ENCODE measurements at places on chromosomes 6 and 20.

DNA sequence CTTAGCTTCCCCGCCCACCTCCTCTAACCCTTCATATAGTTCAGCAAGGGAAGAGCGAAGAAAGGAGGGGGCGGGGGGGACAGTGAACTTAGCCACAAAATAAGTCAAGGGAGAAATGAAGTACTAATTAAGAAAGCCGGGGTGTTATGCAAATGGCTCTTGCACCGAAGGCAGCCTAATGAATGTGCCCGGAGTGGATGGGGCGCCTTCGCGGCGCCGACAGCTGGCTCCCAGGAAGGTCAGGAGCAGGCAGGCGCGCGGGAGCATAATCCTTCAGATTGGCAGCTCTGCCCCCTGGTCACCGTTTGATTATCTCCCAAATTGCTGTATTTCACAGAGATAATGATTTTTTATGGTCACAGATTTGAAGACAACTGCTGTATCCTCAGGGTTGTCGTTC is 395.1 kb downstream of the TFAP2B start:
- DNase-seq = no peak

DNA sequence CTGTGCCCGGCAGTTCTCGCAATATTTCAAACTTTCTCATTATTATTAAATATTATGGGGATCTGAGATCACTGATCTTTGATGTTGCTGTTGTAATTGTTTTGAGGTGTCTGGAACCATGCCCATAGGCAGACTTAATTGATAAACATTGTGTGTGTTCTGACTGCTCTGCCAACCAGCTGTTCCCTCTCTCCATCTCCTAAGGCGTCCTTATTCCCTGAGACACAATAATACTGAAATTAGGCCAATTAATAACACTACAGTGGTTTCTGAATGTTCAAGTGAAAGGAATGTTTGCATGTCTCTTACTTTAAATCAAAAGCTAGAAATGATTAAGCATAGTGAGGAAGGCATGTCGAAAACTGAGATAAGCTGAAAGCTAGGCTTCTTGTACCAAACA is 7.6 kb downstream of the MAPK14 start:
- DNase-seq = no peak

DNA sequence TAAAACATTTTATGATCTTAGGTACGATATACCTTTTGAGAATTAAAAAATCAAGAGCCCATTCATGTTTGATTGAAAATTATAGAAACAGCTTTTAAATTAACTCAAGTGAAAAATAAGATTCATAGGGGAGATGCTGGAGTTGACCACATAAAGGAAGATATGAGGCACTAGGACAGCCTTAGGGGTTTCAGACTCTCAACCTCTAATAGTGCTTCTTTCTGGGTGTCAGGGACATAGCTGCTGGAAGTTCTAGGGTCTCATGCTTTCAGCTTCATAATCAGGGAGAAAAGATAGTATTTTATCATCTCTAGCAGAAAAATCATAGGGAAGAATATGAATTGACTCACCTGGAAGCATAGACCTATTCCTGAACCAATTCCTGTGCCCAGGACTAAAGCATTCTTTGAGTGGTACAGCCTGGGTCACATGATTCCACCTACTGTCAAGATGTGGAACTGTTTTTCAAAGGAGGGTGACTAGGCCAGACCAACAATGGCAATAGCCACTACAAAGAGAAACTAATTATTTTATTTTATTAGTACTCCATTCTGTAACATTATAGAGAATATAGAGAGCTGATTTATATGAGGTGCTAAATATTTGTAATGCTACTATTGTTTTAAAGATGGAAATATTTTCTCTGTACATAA is 27.8 kb upstream of the CENPW start:
- no peak for DNase-seq

DNA sequence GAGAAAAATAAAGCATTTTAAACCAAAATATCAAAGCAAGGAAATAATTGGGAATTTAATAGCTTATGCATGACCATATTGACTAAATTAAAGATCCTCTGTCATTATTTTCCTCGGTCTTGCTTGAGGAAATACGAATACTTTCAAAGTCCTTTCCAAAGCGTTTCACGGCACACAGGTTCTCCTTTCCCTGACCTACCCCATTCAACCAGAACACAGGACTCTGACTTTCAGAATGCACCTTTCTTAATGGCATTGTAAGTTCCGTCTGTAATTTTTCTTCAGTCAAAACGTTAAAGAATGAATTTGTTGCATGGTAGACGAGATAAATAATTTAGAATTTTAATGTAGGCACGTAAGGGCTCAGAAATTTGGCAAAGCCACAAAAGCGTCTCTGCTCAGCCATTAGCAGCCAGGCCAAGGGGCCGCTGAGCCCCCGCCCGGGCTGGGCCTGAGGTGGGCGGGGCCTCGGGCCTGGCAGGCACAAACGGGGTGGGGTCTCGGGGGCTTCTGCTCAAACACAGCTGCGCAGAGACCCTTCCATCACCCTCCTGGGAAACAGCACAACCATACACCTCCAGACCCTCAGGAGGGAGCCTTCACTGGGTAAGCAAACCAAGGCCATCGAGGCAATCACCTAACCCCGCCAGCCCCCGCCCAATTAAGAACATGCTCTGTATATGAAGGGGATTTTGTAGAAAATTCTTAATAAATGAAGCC is 3.4 kb downstream of the NEDD9 start:
- no peak for DNase-seq

- DNase-seq = no peak
These were observed 72.7 kb downstream of the SOX4 start for GRCh38 chr6:21666201-21666691.

DNA sequence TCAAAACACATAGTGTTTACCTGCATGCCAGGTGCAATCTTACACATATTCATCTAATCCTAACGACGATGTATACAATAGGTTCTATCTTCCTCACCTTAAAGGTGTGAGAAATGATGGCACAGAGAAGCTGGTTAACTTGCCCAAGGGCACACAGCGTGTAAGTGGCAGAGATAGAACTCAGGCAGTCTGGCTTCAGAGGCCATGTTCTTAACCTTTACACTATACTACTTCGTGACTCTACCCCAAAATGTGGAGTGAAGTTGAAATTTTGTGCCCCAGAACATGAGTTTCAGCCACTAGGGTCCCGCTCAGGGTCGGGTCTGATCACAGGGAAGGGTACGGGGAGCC is 584 bp downstream of the VPS52 start:
- DNase-seq = no peak

GRCh38 chr20:63320041-63320511 is 27.1 kb downstream of the COL20A1 start:
- DNase-seq = no peak

GRCh38 chr6:41642090-41642959 is 4.1 kb downstream of the MDFI start:
- no peak for DNase-seq

- no peak for DNase-seq
These were observed 36.5 kb downstream of the SYTL3 start for GRCh38 chr6:158686311-158686710.

DNA sequence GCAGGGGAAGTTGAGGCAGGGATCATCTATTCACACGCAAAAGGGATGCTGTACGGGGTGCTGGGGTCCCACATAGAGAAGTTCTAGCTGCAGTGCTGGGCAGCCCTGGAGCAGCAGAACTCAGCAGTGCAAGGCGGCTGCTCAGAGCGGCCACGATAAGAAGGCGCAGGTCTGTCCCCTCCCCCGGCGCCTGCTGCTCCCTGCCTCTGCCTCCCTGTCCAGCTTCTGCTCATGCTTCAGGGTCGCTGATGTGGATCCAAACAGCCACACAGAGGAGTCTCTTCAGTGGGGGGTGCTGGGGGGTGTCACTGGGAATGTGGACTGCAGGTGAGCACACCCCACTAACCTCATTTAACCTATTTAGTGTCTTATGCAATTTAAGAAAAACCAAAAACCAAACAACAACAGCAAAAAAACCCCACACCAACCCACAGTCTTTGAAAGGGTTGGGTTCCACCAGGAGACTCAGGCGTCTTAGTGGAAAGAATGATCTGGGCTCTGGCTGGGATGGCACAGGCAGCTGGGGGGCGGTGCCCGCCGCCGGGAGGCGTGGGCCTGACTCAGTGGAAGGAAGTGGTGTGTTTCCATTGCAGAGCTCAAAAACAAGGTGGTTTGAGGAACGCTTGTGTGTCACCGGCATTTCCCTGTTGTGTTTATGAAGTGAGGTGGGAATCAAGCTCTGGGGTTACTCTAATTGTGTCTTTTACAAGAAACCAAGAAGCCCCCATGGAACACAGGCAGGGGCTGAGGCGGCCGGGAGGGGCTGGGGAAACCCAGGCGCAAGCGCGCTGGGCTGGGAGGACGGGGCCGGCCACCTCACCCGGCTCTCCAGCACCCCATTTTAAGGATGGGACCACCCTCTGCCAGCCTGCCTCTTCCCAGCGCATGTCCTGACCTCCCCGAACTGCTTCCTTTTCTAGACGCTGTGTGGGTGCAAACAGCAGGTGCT is 55.1 kb downstream of the IRF4 start:
- DNase-seq = peak; percentile 93

DNA sequence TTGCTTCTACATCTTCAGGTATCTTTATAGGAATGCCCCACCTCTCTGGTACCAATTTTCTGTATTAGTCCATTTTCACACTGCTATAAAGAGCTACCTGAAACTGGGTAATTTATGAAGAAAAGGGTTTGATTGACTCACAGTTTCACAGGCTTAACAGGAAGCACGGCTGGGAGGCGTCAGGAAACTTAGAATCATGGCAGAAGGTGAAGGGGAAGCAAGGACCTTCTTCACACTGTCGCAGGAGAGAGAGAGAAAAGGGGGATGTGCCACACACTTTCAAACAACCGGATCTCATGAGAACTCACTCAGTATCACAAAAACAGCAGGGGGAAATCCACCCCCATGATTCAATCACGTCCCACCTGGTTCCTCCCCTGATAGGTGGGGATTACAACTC is 24.4 kb upstream of the LY86 start:
- no peak for DNase-seq

DNA sequence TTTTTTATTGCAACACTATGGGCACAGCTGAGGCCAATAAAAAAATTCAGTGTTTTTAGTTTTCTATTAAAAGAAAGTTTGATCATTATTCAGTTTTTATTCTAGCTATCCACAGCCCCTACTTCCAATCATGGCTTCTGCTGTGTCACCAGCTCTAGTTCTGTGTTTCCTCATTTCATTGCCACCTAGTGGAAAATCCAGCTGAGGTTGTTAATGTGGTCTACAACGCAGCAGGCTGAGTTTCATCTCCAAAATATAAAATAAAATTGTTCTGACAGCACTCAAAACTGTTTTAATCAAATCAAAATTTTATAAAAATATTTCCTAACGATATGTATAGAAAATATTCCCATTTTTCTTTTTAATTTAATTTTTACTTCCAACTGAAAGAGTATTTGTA is 13.6 kb downstream of the COL9A1 start:
- DNase-seq = no peak

- DNase-seq = no peak
These were observed 1.5 kb upstream of the MTO1 start for GRCh38 chr6:73460056-73460455.

DNA sequence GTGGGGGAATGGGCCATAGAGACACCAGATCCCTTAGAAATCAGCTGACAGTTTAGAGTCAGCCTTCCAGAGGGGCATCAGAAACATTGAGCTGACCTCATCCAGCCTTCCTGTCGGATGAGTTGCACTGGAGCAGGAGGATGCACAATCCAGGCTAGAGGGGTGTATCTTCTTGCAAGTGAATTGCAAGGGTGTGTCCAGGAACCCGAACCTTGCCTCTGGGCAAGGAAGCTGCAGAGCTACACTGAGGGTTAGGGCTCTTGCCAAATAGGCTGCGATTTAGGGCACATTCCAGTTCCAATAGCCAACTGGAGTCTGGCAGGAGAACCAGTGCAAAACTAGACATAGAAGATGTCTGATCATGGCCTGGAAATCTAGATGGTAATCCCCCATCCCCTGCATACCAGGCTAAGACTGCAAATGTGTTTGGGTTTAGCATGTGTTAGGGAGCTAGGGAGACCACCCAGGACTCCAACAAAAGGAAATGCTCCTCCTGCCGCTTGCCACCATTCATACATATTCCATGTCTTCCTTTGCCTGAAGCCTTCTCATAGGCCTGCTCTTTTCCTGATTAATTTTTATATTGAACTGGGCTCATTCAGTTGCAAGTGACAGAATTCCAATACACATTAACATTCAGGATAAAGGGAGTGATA is 6.3 kb upstream of the UTRN start:
- no peak for DNase-seq

DNA sequence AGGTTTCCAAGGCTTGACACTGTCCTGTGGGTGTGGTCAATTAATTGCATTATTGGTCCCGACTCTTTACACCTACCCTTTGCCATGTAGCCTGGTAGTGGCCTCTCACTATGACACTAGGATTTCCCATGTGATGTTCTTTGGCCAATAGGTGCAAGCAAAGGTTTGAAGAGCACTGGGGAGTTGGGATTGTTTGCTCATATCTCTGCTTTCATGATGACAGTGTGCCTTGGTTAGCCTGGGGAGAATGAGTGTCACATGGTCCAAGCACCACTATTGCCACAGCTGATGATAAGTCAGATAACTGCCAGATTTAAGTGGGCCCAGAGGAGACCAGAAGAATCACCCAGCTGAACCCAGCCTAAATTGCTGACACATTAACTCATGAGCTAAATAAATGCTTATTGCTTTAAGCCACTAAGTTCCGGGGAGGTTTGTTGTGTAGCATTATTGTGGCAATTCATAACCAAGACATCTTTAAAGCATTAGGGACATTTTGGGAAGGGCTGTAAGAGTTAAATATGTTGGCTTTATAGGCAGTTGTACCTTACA is 17.2 kb upstream of the SCP2D1 start:
- DNase-seq = no peak

DNA sequence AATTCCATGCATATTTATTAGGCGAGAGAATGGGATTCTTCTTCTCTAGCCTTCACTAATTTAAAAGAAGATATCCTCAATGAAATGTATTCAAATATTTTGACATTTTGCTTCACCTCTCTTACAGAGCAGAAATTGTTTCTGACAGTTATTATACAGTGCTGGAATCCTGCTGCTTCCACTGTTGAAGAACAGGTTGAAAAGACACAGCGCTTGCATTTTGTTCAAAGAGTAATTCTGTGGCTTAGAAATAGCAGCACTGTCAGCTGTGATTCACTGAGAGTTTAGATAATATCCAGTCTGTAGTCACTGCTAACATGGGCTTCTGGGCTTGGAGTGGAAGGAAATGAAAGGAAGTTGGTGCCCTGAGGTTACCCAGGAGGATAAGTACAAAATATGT is 117.1 kb upstream of the FBXL4 start:
- no peak for DNase-seq

All from stimulated activated CD4-positive, alpha-beta T cell treated with anti-CD3 and anti-CD28 coated beads, Interleukin-4, amount 100 ng/mL, for 1 hour (primary cell).